ENCODE measurements at places on chromosomes 11 and 22. TPM values are rescaled to one million over a fixed set of nuclear protein-coding genes. Genes with fewer than 3 reads are reported as not detected.

The PRODH gene
- 1.5 TPM for polyA plus RNA-seq

The MISFA gene
- polyA plus RNA-seq: 0.95 TPM

The ART5 gene
- polyA plus RNA-seq: not detected

The GRIA4 gene
- 0.38 TPM for polyA plus RNA-seq

The GNAZ gene
- polyA plus RNA-seq: 1.4 TPM

The PRDM11 gene
- 12.3 TPM for polyA plus RNA-seq

The ACR gene
- polyA plus RNA-seq: not detected

The LAYN gene
- polyA plus RNA-seq: 17.6 TPM

The CCDC89 gene
- polyA plus RNA-seq: 1.6 TPM

The RIBC2 gene
- 0.31 TPM for polyA plus RNA-seq

The TNNI2 gene
- polyA plus RNA-seq: 0.82 TPM

The GALNT18 gene
- 5.5 TPM for polyA plus RNA-seq

The RHOD gene
- 33.6 TPM for polyA plus RNA-seq

The LRRC55 gene
- polyA plus RNA-seq: 0.05 TPM

The PRG3 gene
- not detected for polyA plus RNA-seq

The OR8B8 gene
- not detected for polyA plus RNA-seq

The ALG9 gene
- 6.4 TPM for polyA plus RNA-seq

The CNGA4 gene
- polyA plus RNA-seq: 0.38 TPM

The JHY gene
- polyA plus RNA-seq: 3.3 TPM

The ANKRD49 gene
- 8.8 TPM for polyA plus RNA-seq

The KLHL35 gene
- 2.4 TPM for polyA plus RNA-seq

The TTC36 gene
- polyA plus RNA-seq: not detected

The IRAG1 gene
- 92.3 TPM for polyA plus RNA-seq

The MS4A4A gene
- 3.9 TPM for polyA plus RNA-seq

The SCGB2A2 gene
- polyA plus RNA-seq: 0.38 TPM

The HSPB2 gene
- 60.2 TPM for polyA plus RNA-seq

The AQP11 gene
- 1.4 TPM for polyA plus RNA-seq

The XKR3 gene
- not detected for polyA plus RNA-seq

The CBX7 gene
- polyA plus RNA-seq: 110 TPM

The OR5P2 gene
- polyA plus RNA-seq: not detected

The HTR3A gene
- 0.20 TPM for polyA plus RNA-seq

The CASP1 gene
- polyA plus RNA-seq: 11.5 TPM

The THRSP gene
- 1.4 TPM for polyA plus RNA-seq

The TMEM121B gene
- polyA plus RNA-seq: 0.50 TPM

The IGLL5 gene
- polyA plus RNA-seq: 0.51 TPM

The OR8G1 gene
- not detected for polyA plus RNA-seq
